Neuronal stem cell (in vitro differentiated cells): ENCODE measurements at places on chromosomes 11 and 22.

GRCh38 chr11:11217929-11218628, 135.0 kb downstream of the CSNK2A3 start:
- DNase-seq: no peak

- DNase-seq: no peak
Measured at GRCh38 chr11:16912692-16913111, 101.5 kb downstream of the PLEKHA7 start.

- DNase-seq: no peak
Measured at GRCh38 chr11:11391796-11392463, 38.9 kb upstream of the CSNK2A3 start.

DNA sequence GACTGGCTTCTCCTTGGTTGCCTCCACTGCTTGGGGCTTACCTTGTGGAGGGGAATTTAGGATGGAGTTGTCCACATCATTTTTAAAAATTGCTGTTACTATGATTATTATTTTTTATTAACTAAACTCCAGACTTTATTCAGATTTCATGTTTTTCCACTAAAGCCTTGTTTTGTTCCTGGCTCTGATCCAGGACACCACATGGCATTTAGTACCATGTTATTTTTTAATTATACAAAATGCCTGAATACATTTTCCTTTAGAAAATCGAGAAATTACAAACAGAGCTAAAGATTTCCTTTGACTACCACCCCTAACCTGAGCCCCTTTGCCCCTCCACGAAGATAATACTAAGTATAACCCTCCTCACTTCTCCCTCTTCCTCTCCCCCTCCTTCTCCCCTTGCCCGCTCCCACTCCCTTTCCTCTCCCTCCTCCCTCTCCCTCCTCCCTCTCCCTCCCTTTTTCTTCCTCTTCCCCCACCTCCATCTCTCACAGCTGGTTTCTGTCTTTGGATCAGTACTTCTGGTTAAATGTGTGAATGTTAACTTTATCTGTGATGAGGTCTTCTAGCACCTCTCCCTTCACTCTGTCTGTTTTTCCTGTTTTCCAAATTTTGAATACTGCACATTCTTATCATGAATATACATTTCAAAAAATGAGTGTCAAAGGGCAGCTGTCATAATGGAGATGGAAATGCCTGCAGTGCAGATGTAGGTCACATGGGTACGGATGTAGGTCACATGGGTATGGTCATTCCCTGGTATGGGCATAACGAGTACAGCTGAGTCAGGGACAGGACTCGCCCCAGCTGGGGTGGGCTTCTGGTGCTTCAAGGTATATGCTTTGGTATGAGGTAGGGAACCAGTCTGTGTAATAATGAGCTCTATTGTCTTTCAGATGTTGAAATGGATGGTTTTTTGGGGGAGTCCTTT, 54.4 kb upstream of the OR4B1 start:
- no peak for DNase-seq

GRCh38 chr11:36257351-36257750, 31.9 kb downstream of the COMMD9 start:
- DNase-seq: no peak

DNA sequence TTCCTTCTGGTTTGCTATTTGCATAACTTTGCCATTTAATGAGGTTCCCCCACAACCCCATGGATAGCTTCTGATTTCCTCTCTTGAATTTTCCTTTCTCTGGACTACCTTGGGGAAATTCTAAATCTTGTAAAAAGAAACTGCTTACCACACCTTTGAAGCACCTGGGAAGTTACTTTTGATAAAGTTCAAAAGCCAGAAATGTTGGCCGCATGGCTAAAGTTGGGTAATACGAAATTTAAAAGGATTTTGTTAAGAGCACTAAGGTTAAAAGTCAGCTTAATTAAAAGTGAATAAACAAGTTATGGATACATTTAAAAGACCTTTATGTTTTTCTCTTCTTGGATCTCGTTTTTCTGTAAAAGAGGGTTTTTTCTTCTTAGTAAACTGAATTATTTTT, 5.5 kb downstream of the CASP4 start:
- DNase-seq: no peak

- no peak for DNase-seq
Measured at GRCh38 chr22:19896665-19897355, 42.1 kb upstream of the GNB1L start.

DNA sequence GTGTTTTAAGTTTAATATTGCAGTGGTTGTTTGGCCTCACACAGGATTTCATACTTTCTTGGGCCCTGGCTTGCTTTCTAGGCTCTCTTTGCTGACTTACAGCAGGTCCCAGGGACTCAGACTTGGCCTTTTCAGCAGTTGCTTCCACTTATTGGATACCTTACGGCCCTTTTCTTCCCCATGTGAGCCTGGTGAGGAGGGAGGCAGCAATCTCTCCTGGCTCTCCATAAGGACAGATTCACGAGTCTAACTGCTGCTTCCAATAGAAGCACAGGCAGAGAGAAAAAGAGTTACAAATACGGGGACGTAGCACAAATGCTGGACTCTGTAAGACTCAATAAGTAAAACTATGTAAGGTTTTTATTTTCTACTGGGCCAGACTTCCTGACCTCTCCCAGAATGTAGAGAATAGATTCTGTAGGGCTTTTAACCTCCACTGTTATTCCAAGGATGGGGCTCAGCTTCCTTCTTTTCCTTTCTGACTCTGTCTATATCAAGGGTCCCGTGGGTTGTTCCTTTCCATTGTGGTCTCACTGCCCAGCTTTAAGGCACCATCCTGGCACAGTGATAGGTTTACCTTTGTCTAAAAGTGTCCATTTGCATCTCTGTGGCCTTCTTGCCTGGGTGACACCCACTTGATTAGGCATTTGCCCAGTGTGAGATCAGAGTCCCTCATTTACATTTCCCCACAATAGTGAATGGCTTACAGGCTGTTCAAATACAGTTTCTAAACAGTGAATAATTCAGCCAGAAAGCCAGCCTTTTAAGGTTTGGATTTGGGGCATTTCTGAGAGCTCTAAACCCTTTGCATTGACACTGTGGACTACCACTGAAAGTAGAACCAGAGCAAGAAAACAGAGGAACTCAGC, 92.8 kb downstream of the RASSF10 start:
- DNase-seq: no peak

- DNase-seq: no peak
Measured at GRCh38 chr11:64804346-64805210, 1.6 kb upstream of the MAP4K2 start.

- no peak for DNase-seq
Measured at GRCh38 chr11:72179804-72180396, 12.0 kb upstream of the FOLR1 start.

DNA sequence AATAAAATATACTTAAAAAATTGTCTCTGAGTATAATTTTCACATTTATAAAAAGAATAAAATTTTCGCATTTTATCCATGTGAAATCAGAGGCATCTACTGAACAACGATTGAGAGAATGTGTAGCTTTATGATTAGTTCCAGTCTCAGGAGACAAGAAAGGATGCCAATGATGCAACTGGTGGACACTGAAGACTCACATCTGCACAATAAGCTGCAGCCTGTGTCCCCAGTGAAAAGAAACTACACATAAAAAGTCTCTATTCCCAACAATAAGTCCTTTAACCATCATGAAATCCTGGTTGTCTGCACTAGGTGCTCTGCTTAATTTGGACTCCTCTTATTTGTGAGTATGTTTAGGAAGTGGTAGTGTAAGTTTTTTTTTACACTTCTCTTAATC, 22.0 kb downstream of the OR5AS1 start:
- no peak for DNase-seq
